H9 (cell line): ENCODE measurements at places on chromosomes 12 and 14.

- DNase-seq = no peak
Measured at GRCh38 chr14:22598896-22599244, 770 bp downstream of the ABHD4 start.

- DNase-seq = peak; percentile 28
Measured at GRCh38 chr14:105069871-105070759, 4.9 kb upstream of the GPR132 start.

GRCh38 chr14:73462048-73462715, 3.8 kb upstream of the NUMB start:
- no peak for DNase-seq

- DNase-seq = no peak
Measured at GRCh38 chr14:71062581-71063303, 155.5 kb downstream of the PCNX1 start.

GRCh38 chr12:90090929-90091651, 382.5 kb upstream of the ATP2B1 start:
- DNase-seq = no peak

DNA sequence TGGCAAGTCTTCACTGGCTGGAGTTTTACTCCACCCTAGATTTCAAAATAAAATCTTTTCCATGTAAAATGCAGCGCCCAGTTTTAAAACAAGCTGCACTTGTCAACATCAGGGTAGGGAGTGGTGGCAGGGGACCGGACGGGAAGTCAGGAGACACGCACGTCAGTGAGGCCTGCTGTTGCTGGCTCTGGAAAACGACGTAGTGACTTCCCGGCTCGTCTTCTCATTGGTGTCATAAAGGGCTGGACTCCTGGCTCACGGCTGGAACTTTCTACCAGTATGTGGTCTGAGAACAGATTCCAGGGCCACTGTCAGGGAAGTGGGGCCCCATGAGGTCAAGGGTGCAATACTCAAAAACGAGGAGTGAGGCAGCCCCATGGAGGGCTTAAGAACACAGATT, 64.2 kb upstream of the FOXN3 start:
- DNase-seq = no peak

- peak; percentile 71 for DNase-seq
Measured at GRCh38 chr12:67068204-67068731, 200.9 kb upstream of the CAND1 start.

- DNase-seq = no peak
Measured at GRCh38 chr14:40074169-40074568, 641.9 kb upstream of the FBXO33 start.

GRCh38 chr12:120229071-120229486, 28.2 kb upstream of the RPLP0 start:
- DNase-seq = no peak

- DNase-seq = no peak
Measured at GRCh38 chr14:35047976-35048513, 2.0 kb downstream of the FAM177A1 start.

GRCh38 chr12:53466640-53467039, 14.7 kb downstream of the PCBP2 start:
- DNase-seq = no peak

- no peak for DNase-seq
Measured at GRCh38 chr14:64704743-64705380, 638 bp downstream of the PLEKHG3 start.

DNA sequence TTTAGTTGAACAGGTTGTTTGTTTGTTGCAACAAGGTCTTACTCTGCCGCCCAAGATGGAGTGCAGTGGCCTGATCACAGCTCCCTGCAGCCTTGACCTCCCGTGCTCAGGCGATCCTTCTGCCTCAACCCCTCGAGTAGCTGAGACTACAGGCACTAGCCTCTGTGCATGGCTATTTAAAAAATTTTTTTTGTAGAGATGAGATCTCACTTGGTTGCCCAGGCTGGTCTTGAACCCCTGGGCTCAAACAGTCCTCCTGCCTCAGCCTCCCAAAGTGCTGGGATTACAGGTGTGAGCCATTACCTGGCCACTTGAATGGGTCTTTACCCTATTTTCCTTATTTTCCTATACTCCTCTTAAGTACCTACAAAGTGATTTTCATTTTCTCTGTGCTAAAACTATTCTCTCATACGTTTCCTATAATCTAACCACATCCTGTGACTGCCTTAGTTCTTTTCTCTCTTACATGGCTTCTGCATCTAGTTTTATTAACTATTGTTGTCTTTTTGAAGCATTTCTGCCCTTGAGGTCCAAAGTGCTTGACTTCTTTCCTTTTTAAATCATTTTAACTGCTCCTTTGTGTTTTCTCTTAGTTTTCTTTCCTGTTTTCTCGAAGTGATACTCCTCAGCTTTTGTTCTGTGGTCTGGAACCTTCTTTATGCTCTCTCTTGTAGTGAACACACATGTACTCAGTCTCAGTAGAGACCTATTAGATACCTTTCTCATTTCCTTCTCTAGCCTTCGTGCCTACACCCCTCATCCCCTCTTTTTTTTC, 14.1 kb downstream of the GPX2 start:
- no peak for DNase-seq

DNA sequence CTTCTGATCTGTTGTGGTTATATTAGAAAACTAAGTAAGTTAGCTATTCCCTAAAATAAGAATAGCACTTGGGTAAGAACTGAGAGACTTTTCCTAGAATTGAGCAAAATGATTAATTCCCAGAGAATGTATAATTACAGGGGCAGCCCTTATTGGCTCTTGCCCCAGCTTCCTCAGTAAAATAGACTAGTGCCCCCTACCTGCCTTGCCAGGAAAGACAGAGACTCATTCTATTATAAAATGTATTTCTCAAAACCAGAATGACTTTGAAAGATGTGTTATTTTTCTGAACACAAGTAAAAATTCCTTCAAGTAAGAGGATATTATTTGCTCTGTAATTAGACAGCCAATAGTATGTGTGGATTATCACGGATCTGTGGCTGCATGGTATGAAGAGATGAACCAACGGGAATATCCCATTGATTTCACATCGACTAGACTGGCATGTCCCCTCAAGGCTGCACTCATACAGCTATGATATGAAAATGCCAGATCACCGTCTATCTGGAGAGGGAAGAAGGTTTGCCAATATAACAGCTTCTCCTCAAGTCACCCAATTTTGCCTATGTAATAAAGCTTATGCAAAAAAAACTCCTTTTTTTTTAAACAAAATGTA, 7.4 kb upstream of the GLRX5 start:
- no peak for DNase-seq

GRCh38 chr12:11827091-11828061, 177.9 kb downstream of the ETV6 start:
- peak; percentile 52 for DNase-seq

- DNase-seq = no peak
Measured at GRCh38 chr12:54437697-54438096, 18.6 kb upstream of the ITGA5 start.

- DNase-seq = no peak
Measured at GRCh38 chr14:58876608-58877007, 238.8 kb downstream of the DACT1 start.

DNA sequence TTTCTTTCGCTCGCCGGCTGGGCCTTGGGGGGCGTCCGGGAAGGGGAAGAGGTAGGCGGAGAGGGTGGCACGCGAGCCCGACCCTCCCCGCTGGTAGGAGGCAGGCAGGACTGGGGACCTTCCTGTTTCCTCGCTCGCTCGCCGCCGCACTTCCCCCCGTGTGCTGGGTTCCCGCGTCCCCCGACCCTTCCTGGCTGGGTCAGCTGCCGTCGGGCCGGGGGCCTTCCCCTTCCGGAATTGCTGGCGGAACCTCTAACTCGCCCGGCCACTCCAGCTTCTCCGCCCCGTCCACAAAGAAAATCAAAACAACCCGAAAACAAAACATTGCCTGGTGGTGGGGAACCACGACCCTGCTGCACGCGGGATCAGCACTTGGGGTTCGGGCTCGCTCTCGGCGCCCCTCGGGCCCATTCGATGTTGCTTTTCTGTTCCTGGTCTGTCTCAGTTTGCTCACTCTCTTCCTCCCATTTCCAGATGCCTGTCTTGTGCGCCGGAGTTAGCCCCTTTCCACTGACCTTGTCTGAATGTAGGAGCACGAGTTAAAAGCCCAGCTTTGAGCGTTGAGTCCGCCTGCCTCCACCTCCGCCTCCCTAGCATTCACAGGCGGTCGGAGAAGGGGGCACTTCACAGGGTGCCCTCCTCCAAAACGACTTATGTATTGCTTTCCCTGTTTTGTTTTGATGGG, 581 bp downstream of the PAPOLA start:
- DNase-seq = peak; percentile 50

DNA sequence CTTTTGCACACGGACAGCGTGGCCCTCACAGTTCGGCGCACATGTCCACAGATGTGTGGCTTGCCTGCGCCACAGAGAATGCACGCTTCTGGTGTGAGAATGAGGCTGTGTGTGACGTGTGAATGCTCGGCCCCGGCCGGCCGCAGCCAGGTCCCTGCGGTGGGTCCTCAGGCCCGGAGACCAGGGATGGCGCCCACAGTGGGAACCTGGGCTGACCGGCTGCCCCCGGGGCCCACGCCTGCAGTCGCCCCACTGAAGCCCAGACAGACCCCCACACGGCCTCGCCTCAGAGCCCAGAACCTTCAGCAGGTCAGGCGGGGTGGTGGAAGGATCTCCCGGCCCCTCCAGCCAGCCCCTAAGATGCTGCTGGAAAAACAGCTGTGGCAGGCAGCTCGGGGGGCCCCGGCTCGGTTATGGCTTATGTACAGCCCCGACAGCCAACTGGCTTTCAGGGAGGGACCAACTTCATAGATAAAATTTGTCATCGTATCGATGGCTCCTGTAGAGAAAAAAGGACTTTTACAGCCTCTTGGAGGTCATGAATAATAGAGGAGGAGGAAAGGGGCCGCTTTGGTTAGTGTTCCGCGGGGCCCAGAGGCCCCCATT, 4.5 kb upstream of the C14orf180 start:
- no peak for DNase-seq

- no peak for DNase-seq
Measured at GRCh38 chr12:58487678-58488161, 432.6 kb downstream of the LRIG3 start.
